ENCODE measurements at places on chromosomes 5 and 9. TPM values are rescaled to one million over a fixed set of nuclear protein-coding genes. Genes with fewer than 3 reads are reported as not detected.

DNA sequence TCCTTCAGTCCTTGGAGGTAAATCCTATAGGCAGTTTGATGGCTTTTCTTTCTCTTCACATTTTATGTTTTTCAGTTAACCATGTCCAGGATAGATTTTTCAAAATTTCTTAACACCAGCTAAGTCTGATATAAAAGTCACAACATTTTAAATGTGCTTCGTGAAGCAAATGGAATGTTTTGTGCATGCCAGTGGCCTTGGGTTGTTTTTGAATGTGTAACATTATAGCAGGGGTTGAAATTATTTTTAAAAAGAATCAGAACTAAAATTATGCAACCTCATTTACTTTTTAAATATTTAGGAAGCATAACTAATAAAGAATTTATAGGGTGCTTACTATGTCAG is 201.1 kb downstream of the ARHGEF28 start:
- no peak overlapping the region for H3K27ac ChIP-seq
- H3K36me3 ChIP-seq, result peaks cover 4% of the 10 kb centered on the region
- H3K4me3 ChIP-seq, result no peak overlapping the region
- H3K27me3 ChIP-seq, result no peaks in the 10 kb centered on the region
- peaks cover 40% of the 10 kb centered on the region for H3K4me1 ChIP-seq

- peak overlapping the region; percentile 42 for H3K4me3 ChIP-seq
- H3K4me1 ChIP-seq, result peaks cover 19% of the 10 kb centered on the region
- H3K27me3 ChIP-seq, result no peaks in the 10 kb centered on the region
- H3K27ac ChIP-seq, result peak overlapping the region; percentile 85
- H3K36me3 ChIP-seq, result no peaks in the 10 kb centered on the region
- no peak for DNase-seq
Observed at GRCh38 chr9:117704597-117704996, 394 bp downstream of the TLR4 start.

- no peaks in the 10 kb centered on the region for H3K36me3 ChIP-seq
- no peak overlapping the region for H3K4me3 ChIP-seq
Observed at GRCh38 chr9:121459513-121459912, 40.1 kb downstream of the GGTA1 start.

GRCh38 chr5:151901611-151902010 is 23.0 kb downstream of the GLRA1 start:
- no peaks in the 10 kb centered on the region for H3K36me3 ChIP-seq
- DNase-seq, result no peak
- no peaks in the 10 kb centered on the region for H3K27me3 ChIP-seq
- H3K4me3 ChIP-seq, result no peak overlapping the region
- H3K27ac ChIP-seq, result no peak overlapping the region

DNA sequence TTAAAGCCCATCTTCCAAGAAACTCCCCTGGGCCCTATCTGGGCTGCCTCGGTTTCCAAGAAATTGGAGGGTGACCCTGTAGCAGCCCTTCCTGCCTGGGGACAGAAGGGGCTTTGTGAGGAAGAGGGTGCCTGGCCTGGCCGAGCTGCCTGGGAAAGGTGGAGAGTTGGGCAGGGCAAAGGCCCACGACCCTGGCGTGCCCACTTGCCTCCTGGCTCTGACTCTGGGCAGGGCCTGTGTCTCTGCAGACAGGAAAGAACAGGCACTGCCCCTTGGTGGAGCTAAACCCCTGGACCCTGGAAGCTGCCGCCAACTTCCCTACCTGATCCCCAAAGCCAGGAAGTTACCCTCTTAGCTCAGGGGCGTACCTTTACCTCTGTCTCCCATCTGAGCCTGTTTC is 149.3 kb downstream of the RGS3 start:
- H3K27me3 ChIP-seq, result no peaks in the 10 kb centered on the region
- peaks cover 34% of the 10 kb centered on the region for H3K4me1 ChIP-seq
- H3K27ac ChIP-seq, result no peak overlapping the region

DNA sequence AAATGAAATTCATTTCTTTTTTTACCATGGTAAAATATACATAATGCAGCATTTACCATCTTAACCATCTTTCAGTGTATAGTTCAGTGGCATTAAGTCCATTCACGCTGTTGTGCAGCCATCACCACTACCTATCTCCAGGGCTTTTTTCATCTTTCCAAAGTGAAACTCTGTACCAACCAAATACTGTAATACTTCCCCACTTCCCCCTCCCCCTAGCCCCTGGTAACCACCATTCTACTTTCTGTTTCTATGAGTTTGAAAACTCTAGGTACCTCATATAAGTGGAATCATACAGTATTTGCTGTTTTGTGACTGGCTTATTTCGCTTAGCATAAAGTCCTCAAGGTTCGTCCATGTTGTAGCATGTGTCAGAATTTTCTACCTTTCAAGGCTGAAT is 23.4 kb downstream of the SPAAR start:
- no peaks in the 10 kb centered on the region for H3K36me3 ChIP-seq
- no peaks in the 10 kb centered on the region for H3K4me1 ChIP-seq
- no peak for DNase-seq
- no peak overlapping the region for H3K4me3 ChIP-seq
- H3K27me3 ChIP-seq, result no peaks in the 10 kb centered on the region

GRCh38 chr5:24353611-24354010 is 291.2 kb downstream of the CDH10 start:
- H3K4me1 ChIP-seq, result no peaks in the 10 kb centered on the region
- H3K27me3 ChIP-seq, result no peaks in the 10 kb centered on the region
- H3K27ac ChIP-seq, result no peak overlapping the region
- no peak overlapping the region for H3K4me3 ChIP-seq
- no peak for DNase-seq
- no peaks in the 10 kb centered on the region for H3K36me3 ChIP-seq

The CCDC192 gene
- polyA plus RNA-seq, result not detected

GRCh38 chr5:116415182-116415581 is 159.4 kb downstream of the SEMA6A start:
- no peak for DNase-seq
- H3K27me3 ChIP-seq, result no peaks in the 10 kb centered on the region
- no peak overlapping the region for H3K27ac ChIP-seq
- H3K36me3 ChIP-seq, result no peaks in the 10 kb centered on the region
- no peak overlapping the region for H3K4me3 ChIP-seq

DNA sequence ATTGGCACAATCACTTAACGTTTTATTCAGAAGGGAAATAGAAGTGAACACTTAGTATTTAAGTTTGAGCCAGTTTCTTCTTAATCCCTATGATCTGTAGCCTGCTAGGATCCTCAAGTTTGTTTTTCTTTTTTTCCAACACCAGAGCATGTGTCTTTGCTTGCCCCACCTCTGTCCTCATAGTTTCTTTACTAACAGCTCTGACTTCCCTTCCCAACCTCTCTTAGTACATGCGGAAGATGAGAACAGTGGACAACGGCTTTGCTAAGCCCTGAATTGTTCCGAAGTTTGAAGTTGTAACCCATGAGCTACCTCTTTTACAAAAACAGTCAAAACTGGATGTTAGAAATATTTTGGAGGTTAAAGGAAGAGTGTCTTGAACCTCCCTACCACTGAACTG is 61.7 kb upstream of the TAF11L2 start:
- H3K27me3 ChIP-seq, result no peaks in the 10 kb centered on the region
- no peak overlapping the region for H3K4me3 ChIP-seq
- no peaks in the 10 kb centered on the region for H3K4me1 ChIP-seq
- H3K36me3 ChIP-seq, result no peaks in the 10 kb centered on the region

The LHX3 gene
- not detected for polyA plus RNA-seq

DNA sequence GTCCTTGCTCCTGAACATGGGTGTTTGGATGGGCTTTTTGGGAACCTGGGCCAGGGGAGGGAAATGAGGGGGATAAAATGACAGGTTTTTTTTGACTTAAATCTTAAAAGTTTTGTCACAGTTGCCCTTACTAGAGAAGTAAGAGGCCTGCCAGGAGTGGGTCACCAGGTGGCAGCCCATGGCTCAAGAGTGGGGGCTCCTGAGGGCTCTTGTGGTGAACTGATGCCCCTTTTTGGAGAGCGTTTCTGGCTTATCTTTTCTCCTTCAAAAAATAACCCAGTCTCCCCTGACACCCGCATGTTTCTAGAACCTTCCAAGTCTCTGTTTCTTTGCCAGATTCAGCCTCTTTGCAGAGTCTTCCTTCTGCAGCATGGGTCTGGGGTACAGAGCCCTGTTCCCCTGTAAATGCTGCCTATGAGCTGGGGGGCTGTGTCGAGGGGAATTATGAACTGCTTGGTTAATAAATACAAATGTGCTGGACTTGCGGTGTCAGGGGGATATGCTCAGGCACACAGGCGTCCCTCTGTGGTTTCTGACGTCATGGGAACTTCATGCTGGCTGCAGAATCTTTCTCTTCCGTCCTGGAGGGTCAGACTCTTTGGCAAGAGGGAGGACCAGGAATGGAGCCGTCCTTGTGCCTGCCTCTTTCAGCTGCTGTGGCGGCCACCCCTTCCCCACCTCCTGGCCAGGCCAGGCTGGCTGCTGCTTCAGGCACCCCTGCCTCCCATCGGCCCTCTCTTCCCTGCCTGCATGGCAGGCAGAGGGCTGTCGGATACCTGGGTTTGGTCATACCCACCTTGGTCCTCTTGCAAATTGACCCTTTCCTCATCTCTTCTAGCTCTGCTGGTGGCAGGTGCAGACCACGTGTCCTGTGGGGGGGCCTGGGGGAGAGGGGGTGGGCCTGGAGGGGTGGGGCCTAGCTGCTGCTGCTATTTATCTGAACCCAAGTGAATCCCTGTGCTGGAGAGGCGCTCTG is 30.1 kb downstream of the PTPA start:
- peak overlapping the region; percentile 46 for H3K4me3 ChIP-seq
- peak overlapping the region; percentile 100 for H3K27ac ChIP-seq
- H3K27me3 ChIP-seq, result no peaks in the 10 kb centered on the region
- H3K4me1 ChIP-seq, result peaks cover 79% of the 10 kb centered on the region

Measured in stomach (tissue), 19 donors.